ENCODE measurements at places on chromosomes 6 and 20.

GRCh38 chr20:36496707-36497669, 44.3 kb upstream of the MYL9 start:
- no peak for DNase-seq

DNA sequence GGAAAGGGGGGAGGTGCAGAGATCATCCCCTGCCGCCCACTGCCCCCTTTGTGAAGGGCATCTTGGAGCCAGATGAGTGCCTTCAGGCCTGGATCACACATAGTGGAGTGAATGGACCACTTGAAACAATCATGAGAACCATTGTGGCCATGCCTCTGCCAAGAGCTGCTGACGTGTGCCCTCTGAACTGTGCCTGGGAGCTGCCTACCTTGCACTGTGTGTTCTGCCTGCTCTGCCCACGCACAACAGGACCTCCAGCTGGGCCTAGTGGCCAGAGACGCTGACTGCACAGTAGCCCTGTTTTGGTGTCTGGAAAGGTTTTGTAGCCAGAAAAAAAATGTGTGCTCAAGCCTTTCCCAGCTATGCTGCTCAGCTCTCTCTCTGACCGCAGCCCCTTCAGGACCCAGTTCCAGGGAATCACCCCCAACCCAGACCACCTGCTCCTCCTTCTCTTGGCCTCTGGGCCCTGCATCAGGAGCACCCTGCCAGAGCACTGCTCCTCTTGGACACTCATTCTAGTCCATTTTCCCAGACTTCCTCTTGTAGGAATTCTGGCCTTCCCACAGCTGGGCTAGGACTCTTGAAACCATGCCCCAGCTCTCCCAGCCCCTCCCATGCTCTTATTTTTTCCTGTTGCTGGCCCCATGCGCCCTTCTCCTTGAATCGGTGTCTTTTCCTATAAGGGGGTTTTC, 1.6 kb upstream of the ADIG start:
- no peak for DNase-seq

DNA sequence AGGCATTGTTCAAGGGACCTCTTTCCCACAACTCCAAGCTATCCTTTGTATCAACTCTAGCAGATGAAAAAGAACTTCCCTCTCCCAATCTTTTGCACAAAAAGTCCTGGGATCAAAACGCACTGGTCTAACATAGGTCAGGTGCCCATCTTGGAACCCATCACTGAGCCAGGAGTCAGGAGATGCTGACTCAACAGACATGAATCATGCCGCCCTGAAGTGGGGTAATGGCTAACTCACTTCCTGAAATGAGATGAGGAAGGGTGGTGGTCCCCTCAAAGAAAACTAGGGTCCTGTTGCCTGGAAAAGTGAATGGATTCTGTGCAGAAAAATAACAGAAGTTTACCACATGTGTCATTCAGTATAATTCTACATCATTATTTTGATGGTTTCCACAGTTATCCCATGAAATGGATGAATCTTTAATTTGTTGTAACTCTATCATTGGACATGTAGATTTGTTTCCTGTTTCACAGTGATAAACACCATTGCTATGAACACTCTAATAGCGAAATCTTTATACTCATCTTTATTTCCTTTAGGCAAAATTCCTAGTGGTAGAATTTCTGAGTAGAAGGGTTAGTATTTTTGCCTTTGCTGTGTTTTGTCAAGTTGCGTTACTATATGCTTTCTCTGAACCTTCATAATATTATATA, 151.3 kb downstream of the SLC16A10 start:
- DNase-seq = no peak

- DNase-seq = no peak
Measured at GRCh38 chr6:7546896-7547295, 5.4 kb downstream of the DSP start.

- DNase-seq = no peak
Measured at GRCh38 chr6:32047855-32048766, 9.9 kb downstream of the CYP21A2 start.

- peak; percentile 97 for DNase-seq
Measured at GRCh38 chr20:56788041-56788670, 159.1 kb downstream of the TFAP2C start.

DNA sequence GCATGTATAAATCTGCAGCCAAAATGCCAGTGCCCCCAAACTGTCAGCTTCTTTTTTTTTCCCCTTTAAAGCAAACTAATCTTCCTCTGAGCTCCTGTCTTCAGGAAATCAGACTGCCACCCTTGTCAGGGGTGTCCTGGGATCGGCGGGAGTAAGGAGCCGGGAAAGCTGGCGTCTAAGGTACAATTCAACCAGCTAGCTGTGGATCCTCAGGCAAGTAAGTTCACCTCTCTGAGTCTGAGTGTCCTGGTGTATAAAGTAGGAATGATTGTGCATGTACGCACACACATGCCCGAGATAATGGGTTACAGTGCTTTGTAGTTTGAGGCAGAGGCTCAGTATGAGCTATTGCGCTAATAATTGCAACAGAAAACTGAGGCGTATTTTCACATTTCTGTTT, 98.3 kb downstream of the ANKRD60 start:
- no peak for DNase-seq

DNA sequence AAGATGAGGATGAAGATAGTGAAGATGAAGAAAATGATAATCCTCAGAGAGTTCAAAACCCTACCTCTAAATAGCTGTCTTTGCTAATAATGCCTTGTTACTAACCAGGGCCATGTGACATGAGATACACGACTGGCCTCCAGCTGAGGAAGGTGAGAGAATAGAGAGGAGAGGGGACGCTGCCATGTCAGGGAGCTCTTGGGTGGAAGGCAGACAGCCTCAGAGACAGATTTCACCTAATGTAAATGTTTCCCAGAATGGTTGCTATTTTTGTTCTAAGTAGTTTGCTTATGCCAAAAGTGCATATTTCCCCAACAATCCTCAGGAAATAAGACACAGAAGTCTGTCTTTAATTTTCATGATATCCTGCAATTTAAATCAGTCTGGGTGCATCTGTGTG, 138.4 kb downstream of the ELOVL4 start:
- no peak for DNase-seq

DNA sequence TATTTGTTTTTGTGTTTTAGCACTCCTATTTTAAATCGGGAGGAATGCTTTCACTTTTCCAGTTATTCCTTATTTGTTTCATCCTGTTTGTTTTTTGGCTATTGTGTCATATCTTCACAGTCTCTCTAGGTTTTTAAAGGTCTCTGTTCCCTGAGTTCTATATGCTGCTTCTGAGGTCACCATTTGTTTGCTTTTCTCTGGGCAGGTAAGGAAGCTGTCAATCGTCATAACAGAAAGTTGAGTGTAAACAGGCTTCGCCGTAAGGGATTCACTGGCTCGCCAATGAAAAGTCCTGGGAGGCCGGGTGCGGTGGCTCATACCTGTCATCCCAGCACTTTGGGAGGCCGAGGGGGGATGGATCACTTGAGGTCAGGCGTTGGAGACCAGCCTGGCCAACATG, 48.7 kb upstream of the RPS6KA2 start:
- DNase-seq = no peak

DNA sequence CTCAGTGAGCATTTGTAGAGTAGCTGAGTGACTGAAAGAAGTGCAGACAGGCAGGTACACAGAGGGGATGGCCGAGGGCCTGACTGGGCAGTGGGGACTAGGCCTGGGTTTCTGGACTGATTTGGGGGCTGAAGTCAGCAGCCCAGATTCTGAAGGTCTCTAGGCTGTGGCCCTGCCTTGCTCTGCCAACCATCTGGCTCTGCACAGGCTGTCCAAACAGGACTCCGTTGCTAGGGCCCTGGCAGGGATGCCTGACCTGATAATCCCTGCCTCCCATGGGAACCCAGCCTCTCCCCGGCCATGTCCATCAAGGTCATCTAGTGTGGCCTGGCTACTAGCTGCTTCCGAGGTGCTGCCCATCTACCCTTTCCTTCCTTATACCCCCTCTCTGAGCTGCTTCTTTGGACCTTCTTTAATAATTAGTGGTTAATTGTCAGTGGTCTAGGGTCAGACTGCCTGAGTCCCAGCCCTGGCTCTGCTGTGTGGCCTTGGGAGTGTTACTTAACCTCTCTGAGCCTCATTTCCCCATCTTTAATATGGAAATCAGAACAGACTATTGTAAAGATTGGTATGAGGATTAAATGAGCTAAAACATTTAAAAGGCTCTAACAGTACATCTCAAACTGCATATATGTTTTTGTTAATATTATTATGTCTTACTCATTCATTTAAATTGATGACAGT, 137.9 kb downstream of the VEGFA start:
- no peak for DNase-seq

DNA sequence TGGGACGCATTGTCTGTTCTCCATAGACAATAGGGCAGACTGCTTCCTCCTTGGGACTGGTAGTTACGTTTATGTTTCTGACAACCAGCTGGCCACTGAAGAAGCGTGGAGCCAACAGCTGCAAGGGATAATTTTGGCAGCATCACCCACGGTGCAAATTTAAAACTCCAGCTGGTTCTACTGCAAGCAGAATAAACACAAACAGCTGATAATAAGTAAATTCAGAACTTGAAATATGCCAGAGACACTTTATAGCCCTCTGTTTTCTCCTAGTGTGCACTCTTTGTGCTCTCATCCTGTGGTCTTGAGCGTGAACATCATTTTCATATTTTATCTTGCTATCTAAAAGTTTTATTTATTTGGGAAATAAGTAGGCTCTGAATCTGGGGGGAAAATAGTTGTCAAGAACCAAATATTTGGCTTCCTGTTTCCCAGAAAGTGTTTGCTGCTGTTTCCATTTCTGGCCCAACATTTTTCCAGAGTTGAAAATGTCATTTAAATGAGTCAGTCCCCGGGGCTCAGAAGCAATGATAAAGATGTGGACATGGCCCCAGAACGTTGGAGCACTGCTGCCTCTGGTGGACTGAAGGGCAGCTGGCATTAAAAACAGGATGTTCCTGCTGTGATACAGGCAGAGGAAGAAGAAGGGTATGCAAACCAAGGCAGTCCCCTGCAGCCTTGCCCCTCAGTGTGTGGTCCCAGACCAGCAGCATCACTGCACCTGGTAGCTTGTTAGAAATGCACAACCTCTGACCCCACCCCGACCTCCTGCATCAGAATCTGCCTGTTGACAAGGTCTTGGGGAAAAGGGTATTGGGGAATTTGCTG, 12.5 kb upstream of the THBD start:
- no peak for DNase-seq

GRCh38 chr6:166076625-166077024, 91.0 kb downstream of the TBXT start:
- DNase-seq = no peak

DNA sequence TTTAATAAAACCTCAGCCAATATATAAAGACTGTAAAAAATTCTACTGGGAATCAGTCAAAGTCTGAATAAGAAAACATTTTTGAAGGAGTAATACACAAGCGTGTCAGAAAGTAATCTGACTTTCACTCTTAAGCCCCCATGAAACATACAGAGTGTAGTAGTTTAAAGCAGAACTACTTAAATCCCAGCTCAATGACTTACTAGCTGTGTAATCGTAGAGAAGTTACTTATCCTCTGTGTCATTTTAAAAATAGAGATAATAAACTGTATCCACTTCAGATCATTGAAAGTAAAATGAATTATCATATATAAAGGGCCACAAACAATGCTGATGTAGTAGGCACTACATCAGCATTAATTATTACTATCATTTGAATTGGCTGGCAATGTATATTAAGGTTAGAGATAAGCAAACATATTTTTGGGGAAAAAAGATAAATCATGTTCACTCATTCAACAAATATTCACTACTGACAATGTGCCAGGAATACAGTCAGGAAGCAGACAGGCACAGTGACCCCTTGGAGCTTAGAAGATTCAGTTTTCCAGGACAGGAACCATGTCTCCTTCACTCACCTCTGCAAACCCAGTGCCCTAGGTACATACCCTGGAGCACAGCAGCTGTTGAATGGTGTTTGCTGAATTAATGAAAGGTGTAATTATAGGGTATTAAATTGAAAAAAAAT, 14.4 kb downstream of the REPS1 start:
- no peak for DNase-seq

GRCh38 chr6:44404022-44404714, 16.7 kb downstream of the CDC5L start:
- DNase-seq = no peak

- no peak for DNase-seq
Measured at GRCh38 chr20:60209048-60209447, 250.8 kb downstream of the CDH26 start.
